ENCODE measurements at places on chromosomes 4 and X.

- DNase-seq: no peak
These were observed 216.6 kb downstream of the NR3C2 start for GRCh38 chr4:148225639-148226038.

- no peak for DNase-seq
These were observed 75.7 kb downstream of the HAUS3 start for GRCh38 chr4:2166253-2166652.

DNA sequence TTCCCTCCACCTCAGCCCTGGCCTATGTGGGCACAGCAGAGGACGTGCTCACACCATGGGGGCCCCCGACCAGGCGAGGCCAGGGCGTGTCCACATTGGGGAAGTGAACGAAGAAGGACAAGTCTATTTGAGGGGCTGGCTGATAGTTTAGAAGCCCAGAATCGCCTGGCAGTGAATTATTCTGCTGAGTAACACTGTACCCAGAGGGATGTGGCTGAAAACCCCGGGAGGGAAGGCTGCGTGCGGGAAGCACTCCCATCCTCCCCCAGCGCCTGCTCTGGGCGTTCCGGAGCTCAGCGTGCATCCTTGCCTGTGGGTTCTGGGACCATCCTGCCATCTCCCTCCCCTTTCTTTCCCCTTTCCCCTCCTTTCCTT lies 66.6 kb downstream of the TRMT44 start:
- no peak for DNase-seq

DNA sequence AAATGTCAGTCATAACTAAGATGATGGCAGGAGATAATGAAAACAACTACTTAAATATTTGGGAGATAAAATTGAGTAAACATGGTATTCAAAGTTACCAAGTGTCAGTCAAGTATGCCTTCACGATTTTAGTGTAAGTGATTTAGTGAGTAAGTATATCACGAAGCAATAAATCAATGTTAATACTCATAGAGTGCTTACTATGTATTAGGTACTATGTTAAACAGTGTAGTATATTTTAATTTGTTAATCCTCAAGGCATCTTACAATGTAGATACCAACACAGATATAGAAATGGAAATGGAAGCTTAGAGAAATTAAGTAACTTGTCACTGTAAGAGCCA lies 59.6 kb downstream of the ANXA3 start:
- DNase-seq: no peak

GRCh38 chrX:148555101-148555500 lies 54.7 kb downstream of the AFF2 start:
- DNase-seq: no peak

- no peak for DNase-seq
These were observed 22.0 kb downstream of the ASB11 start for GRCh38 chrX:15293451-15293850.

- DNase-seq: no peak
These were observed 169.2 kb downstream of the BMPR1B start for GRCh38 chr4:94926936-94927335.

DNA sequence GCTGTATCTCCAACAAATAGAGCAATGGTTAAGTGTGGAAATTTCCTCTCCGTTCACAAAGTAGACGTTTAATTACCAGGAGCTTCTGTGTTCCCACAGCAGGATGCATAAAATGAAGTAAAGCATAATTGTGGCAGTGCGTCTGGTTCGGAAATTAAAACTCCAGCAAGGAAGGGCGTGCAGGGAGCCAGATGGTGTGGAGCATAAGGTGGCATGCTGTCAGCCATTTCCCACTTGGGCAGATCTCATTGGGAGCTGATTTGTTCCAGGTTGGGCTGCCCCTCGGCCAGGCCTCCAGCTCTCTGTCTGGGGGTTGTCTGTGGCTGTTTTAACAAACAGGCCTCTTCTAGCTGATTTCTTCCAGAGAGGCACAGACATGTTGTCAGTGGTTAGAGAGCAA lies 182.1 kb upstream of the CLNK start:
- DNase-seq: no peak

DNA sequence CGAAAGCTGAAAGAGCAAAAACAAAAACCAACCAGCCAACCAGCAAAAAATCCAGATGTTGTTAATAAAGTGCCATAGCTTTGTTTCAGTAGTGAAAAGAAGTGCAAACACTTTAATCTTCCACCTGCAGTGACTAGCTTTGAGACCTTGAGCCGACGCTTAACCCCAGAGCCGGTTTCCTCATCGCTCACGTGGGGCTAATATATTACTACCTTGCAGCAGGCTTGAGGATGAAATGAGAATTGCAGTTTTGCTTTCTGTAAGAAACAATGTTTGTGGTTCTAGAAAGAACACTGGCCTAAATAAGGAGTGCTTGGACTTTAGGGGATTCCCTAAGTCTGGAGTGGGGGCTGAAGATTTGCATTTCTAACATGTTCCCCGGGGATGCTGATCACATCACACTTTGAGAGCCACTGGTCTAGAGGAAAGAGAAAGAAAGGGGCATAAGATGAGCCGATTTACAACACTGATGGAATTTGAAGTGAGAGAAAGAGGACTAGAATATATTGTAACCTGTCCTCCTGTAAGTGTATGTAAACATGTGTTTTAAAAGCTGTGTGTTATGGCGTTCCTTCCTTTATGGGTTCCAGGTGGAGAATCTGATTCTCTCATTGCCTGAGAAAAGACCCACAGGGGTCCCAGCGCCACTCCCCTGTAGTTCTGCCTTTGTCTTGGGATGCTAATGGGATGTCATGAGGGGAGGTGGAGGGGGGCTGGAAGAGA lies 1.4 kb downstream of the FGF2 start:
- DNase-seq: no peak

DNA sequence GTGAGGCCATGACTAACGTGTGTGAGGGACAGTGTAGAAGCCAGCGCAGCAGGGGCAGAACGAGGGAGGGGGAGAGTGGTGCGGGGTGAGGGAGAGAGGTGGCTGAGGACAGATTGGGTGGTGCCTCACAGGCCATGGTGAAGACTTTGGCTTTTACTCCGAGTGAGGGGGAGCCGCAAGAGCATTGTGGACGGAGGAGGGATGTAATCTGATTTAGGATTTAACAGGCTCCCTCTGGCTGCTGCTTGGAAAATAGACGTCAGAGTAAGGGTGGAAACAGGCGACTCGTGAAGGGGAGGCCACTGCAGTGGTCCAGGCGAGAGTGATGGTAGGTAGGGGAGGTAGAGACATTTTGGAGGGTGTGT lies 13.0 kb downstream of the PPP1R3F start:
- DNase-seq: no peak

DNA sequence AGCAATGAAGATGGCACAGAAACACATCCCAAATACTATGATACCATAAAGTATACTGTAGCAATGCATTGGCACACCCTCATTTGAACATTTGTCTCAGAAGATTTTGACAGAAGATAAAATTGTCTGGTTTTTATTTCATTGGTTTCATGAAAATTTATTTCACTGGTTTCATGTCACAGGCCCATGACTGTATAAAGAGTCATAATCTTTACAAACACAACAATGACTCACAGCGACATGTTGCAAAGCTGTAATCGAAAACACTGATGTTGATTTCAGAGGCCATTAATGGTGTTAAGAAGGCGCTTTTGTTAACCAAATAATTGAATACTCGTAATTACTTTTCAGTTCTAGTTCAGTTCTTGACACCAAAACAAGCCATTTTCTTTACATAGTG lies 8.1 kb upstream of the DTHD1 start:
- no peak for DNase-seq

Data from stimulated activated CD8-positive, alpha-beta memory T cell treated with anti-CD3 and anti-CD28 coated beads, Interleukin-4, amount 100 ng/mL, for 4 hours (primary cell).